Hematopoietic multipotent progenitor cell treated with erythropoietin and hydrocortisone succinate and interleukin-3 and kit ligand, for 8 days (in vitro differentiated cells): ENCODE measurements at places on chromosomes 2 and 18.

DNA sequence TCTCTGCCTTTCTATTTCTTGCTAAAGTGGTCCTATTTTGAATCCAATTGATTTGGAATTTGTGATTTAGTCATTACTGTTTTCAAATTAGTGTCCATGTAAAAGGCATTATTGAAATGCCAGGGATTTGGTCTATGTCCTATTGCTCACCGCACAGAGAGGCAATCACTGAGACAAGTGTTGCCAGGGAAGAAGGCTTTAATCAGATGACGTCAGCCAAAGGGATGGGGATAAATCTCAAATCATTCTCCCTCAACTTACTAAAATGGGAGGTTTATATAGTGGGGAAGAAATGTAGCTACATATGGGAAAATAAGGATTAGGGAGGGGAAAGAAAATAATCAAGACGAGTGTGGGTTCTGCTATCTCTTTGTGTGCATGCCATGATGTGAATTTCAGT is 9.6 kb downstream of the SERPINB12 start:
- DNase-seq: no peak

DNA sequence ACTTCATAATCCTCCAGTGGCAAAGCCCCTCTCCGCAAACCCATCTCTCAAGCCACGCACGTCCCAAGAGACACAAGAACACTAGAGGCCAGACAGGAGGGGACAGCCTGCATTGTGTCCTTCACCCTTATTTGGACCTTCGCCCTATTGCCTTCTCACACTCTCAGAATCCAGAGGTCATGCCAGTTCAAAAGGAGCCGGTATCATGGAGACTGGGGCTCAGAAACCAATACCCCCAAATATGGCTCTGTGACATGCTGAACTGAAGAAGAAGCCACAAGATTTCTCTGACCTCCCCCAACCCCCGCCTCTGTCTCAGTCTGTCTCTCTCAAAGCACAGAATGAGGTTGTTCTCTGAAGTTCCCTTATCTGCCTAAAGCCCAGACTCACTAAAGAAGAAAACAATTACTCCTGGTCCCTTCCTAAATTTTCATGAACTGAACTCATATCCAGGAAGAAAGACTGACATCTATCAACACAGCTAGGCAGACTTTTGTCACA is 19.2 kb upstream of the SPATA3 start:
- DNase-seq: no peak

DNA sequence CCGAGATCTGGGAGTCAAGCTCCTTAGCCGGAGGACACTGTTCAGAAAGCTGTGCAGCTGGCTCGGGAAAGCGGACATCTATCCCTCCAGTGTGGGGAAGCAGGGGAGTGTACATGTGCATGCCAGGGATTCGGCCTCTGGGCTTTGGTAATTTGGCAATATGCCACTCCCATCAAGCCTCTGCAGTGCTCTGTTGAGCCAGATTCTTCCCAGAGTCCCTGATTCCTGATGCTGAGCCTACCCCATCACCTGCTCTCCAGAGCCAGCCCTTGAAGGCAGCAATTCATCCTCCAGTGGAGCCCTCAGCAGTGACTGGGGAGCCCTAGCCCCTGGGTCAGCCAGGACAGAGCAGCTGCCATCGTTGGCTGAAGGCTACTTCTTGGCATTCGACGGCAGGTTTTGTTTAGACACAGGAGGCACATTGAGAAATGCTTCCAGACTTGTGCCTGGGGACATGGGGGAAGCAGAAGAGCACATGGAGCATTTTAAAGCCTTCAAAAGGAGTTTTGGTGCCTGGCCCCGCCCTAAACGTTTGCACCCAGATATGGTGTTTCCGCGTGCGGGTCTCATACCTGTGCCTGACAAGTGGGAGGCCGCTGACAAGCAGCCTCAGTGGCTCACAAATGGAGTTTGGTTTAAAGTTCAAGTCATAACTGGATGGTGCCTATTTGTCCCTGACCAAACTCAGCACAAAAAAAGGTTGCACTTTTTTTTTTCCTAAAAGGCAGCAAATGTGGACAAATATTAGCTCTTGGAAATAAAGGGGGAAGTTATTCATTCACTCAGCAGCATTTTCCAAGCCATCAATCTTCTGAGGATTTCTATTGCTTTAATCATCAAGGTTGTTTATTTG is 272.8 kb downstream of the CYRIA start:
- DNase-seq: no peak

GRCh38 chr2:167114018-167114417 is 225.7 kb downstream of the XIRP2 start:
- DNase-seq: no peak

GRCh38 chr18:1006304-1006703 is 101.6 kb downstream of the ADCYAP1 start:
- no peak for DNase-seq

DNA sequence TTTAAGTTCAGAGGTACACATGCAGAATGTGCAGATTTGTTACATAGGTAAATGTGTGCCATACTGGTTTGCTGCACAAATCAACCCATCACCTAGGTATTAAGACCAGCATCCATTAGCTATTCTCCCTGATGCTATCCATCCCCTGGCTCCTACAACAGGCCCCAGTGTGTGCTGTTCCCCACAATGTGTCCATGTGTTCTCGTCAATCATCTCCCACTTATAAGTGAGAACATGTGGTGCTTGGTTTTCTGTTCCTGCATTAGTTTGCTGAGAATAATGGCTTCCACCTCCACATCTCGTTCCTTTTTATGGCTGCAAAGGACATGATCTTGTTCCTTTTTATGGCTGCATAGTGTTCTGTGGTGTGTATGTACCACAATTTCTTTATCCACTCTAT is 75.8 kb downstream of the SUCLG1 start:
- no peak for DNase-seq

GRCh38 chr18:23588836-23589560 is 2.7 kb upstream of the NPC1 start:
- DNase-seq: no peak

- DNase-seq: no peak
Measured at GRCh38 chr2:137960223-137960622, 4.0 kb upstream of the HNMT start.

DNA sequence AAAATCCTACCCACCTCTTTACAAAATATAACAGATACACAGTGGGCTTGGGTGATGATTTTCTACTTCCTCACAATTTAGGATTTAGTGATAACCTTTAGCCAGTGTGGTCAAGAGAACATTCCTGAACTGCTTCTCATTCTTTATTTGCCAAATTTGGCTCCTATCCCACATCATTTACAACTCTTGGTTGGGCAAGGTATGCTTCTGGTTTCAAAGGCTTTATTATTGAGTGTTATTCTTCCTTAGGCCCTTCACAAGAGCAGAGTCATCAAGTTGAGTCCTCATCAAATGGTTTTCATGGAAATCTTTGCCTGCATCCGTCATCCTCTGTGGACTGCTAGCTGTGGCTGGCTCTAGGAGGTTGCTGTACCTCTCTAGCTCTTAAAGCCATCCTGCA is 472.0 kb upstream of the ETAA1 start:
- DNase-seq: no peak

DNA sequence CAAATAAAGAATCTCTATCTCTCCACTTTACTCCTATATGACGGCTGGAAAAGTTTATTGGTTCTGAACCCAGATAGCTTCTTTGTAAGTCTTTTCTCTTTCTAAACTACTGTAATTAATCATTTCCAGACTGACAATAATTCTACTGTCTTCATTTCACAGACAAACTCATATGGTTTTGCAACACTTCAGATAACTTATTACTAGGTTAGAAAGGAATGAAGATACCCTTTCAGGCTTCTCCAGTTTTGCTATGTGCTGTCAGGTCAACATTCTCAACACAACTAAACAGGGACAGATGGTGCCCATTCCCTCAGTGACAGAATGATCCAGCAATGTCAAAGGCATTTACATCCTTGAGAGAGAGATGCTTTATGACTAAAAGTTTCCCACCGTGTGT is 198.5 kb upstream of the ITGA4 start:
- no peak for DNase-seq

DNA sequence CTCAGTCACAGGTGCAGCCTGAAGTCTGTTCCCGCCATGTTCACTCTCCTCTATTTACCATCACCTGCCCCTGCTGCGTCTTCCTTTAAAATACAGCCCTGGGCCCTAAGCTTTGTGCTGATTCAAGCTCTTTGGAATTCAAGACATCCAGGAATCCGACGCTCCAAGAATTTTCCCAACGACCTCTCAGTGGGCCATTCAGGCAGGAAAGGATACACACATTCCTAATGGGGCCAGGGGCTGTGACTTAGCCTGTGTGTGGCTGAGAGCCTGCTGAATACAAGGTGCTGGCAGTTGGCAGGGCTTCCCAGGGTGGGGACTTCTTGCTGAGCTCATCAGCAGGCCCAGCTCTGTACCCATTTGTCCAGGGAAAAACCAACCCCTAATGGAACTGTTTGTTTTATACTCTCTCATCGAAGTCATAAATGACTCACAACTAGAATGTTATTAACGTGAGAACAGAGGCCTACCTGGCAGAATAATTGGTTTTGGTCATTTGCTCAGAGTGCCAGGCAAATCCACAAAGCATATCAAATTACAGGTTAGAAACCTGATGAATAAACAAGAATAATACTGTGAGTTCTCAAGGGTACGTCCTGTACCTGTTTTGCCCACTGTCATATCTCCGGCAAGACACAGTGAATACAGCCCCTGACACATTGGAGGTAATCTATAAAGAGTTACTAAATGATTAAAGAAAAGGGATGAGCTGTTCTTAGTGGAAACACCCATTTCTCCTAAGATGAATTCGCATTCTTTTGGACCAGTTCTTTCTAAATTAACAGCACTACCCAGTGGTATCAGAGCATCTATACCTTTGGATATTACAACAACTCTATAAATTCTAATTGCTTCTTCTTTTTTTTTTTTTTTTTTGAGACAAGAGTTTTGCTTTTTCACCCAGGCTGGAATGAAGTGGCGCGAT is 12.6 kb upstream of the KCMF1 start:
- no peak for DNase-seq

DNA sequence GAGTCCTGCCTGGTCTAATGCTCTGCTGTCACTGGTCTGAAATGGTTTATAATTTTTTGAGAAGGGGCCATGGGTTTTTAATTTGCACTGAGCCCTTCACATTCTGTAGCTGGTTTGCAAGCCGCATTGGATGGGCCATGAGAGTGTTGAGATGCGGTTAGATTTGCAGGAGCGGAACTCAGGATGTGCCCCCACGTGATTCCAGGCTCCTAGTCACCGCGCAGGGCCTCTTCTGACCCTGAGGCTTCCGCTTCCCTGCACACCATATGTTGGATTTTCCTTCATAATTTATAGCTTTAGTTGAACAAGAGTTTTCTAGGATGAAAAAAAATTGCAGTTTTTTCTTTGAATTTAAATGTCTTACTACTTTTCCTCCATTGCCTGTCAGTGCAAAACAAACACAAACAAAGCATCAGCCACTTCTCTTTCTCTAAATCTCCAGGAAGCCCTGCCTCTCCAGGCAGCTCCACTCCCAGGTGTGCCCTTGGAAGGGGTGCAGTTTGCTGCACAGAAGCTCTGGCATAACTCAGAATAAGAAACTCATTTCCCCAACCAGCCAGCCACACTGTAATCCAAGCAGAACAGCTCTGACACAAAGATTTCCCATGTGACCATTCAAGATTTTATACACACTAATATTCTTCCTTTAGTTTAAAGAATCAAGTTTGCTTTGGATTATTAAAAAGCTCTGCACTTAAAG is 18.4 kb upstream of the TPO start:
- no peak for DNase-seq

GRCh38 chr2:154706660-154707059 is 8.2 kb downstream of the KCNJ3 start:
- DNase-seq: no peak

- DNase-seq: no peak
Measured at GRCh38 chr2:148928395-148928794, 53.4 kb downstream of the KIF5C start.

DNA sequence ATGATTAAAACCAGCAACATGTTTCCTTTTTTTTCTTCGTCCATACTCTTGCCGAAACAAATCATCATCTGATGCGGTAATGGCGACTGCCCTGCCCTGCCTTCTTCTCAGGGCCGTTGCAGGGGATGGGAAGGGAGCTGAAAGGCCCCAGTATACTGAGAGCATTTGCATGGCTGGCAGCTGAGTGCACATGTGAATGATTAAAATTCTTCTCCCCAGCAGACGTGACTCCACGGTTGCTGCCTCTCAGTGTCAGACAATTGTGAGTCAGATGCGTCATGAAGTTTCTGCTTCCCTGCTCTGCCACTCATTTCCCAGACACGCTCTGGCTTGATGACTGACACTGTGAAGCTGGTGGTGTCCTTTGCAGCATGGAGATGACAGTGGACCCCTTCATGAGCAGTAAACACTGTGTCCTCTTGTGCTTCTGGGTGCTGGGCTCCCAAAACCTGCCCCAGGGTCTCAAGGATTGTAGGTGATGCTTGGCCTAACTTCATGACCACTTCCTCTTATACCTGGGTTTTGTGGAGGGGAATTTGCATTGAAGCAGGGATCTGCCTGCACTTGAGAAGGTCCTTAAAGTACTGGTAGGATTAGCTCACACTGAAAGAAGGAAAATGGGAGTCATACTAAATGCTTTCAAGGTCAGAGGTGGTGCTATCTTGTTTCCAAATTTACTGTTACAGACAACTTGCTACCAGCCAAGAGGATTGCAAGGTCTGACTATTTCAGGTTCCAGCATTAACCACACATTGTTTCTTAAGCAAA is 222.5 kb upstream of the COPS8 start:
- no peak for DNase-seq

DNA sequence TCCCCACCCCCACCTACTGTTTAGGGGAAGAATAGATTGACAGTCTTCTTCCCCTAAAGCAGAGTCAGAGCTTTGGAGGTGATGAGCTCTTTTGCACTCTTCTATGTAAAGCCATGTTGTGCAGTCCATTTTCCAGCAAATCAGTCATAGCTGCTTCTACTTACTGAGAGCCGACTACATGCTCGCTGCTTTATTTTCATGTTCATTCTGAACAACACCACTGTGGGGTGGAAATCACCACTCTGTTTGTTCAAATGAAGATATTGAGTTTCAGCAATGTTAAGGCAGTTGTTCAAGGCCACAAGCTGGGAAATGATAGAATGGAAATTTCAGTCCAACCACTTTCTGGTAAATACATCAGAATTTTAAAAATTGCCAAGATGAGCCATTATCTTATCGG is 88.3 kb downstream of the INSIG2 start:
- DNase-seq: no peak

GRCh38 chr18:75167759-75168618 is 41.0 kb downstream of the PTGR3 start:
- DNase-seq: no peak

GRCh38 chr2:158633261-158633660 is 161.9 kb upstream of the DAPL1 start:
- DNase-seq: no peak

- no peak for DNase-seq
Measured at GRCh38 chr2:239756031-239756789, 268.9 kb downstream of the NDUFA10 start.

- no peak for DNase-seq
Measured at GRCh38 chr2:38128653-38129052, 52.7 kb upstream of the CYP1B1 start.

DNA sequence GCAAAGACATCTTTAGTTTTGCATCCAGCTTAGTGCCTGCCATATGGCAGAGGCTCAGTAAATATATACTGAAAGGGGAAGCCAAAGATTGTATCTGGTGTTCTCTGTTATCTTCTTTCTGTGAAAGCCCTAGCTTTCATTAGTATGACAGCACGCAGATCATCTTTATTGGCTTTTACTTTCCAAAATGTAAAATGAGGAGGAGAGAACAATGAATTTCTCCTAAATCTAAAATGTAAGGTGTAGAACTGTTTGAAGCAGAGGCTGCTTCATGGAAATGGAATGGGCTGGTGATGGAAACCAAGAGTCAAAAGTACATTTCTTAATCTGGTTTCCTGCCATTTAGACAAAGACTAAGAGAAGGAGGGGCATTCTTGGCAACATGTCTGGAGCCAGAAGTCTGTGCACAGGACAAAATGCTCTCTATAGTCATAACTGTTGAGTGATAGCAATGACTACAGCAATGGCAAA is 1029.9 kb upstream of the PIK3C3 start:
- DNase-seq: no peak
